HepG2 (cell line): ENCODE measurements at places on chromosomes 2 and 18. TPM values are rescaled to one million over a fixed set of nuclear protein-coding genes. Genes with fewer than 3 reads are reported as not detected.

Gene HOXD11
- not detected in 2 replicates for total RNA-seq

Gene CD8A
- total RNA-seq, result not detected in 2 replicates

Gene FECH
- total RNA-seq, result 21.9 and 29.1 TPM in 2 replicates

Gene LCT
- not detected in 2 replicates for total RNA-seq

Gene C1QL2
- total RNA-seq, result not detected in 2 replicates

Gene SLC39A6
- total RNA-seq, result 30.6 and 41.7 TPM in 2 replicates

Gene SLC23A3
- total RNA-seq, result 0.38 TPM in 1 of 2 replicates, not detected in the other

DNA sequence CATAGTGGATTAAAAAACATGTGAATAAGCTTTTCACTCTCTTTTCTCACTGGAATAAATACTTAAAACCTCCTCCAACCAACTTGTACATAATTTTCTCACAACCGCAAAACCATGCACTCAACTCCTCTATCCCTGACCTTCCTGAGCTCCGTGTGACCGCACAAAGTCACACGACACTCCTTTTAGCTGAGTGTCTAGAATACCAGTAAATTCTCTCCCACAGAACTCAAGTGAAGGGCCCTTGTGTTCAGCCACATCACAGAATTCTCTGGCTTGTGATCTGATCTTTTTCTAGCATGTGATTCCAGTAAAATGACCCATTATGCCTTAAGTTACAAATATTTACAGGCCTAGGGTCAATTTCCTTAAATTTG is 91.2 kb upstream of the ARL4C start:
- no peak overlapping the region for H3K27ac ChIP-seq
- DNase-seq, result no peak
- H3K36me3 ChIP-seq, result no peaks in the 10 kb centered on the region
- H3K27me3 ChIP-seq, result peaks cover 4% of the 10 kb centered on the region; the same call in 1 of the 2 replicates

GRCh38 chr2:169716238-169716886 is 17.3 kb upstream of the KLHL23 start:
- H3K27me3 ChIP-seq, result no peaks in the 10 kb centered on the region
- peak overlapping the region; percentile 50 for H3K4me3 ChIP-seq
- no peaks in the 10 kb centered on the region for H3K36me3 ChIP-seq
- no peak for DNase-seq

DNA sequence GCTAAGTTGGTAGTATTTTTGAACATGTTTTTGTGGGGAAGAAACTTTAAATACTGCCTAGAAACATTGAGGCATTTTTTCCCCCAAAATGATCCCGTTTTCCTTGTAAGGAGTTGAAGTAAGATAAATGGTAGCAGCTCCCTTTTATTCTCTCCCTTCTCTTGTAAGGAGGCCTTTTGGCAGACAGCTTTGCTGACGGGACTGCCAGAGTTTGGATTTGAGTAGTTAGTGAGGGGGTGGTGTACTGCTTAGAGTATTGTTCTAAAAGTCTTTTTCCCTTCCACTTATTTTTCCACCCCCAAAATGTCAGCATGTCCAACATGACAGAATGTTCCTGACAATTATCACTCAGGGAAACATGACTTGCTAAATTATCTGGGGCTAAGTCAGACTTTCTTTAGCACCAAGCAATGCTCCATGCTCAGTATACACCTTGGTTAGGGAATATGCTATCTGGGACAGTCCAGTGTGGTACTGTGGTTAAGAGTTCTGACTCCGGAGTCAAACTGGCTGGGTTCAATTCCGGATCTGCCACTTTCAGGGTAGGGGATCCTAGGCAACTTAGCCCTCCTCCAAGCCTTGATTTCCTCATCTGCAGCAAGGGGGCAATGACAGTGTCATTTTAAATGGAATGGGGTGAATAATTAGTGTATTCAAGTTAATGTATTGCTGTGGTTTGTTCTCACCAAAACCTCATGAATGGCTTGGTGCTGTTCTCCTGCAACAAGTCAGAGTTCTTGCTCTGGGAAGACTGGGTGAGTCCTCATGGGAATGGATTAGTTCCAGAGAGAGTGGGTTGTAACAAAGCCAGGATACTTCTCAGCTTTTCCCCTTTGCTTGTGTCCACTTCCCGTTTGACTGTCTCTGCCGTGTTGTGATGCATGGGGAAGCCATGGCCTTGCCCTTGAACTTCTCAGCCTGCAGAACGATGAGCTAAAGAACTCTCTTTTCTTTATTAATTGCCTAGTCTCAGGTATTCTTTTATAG is 116.2 kb downstream of the TANC1 start:
- no peaks in the 10 kb centered on the region for H3K4me1 ChIP-seq
- H3K27me3 ChIP-seq, result no peaks in the 10 kb centered on the region
- no peak overlapping the region for H3K4me3 ChIP-seq
- no peak for DNase-seq

- no peak overlapping the region for H3K27ac ChIP-seq
- DNase-seq, result no peak
- H3K27me3 ChIP-seq, result no peaks in the 10 kb centered on the region
- H3K4me1 ChIP-seq, result no peaks in the 10 kb centered on the region
Measured at GRCh38 chr2:156562124-156562523, 125.9 kb downstream of the GPD2 start.

GRCh38 chr2:200618590-200619021 is 32.8 kb downstream of the AOX1 start:
- peaks cover 22% of the 10 kb centered on the region for H3K4me1 ChIP-seq
- H3K27ac ChIP-seq, result no peak overlapping the region
- H3K27me3 ChIP-seq, result no peaks in the 10 kb centered on the region

GRCh38 chr2:16138811-16139662 is 198.7 kb downstream of the MYCN start:
- no peaks in the 10 kb centered on the region for H3K4me1 ChIP-seq
- no peaks in the 10 kb centered on the region for H3K36me3 ChIP-seq
- H3K27ac ChIP-seq, result no peak overlapping the region
- DNase-seq, result no peak
- H3K27me3 ChIP-seq, result no peaks in the 10 kb centered on the region

GRCh38 chr2:162184821-162185450 is 32.9 kb upstream of the GCG start:
- H3K27ac ChIP-seq, result no peak overlapping the region
- no peak for DNase-seq
- H3K4me1 ChIP-seq, result no peaks in the 10 kb centered on the region
- H3K27me3 ChIP-seq, result no peaks in the 10 kb centered on the region

- H3K27me3 ChIP-seq, result no peaks in the 10 kb centered on the region
- no peak for DNase-seq
Measured at GRCh38 chr2:42281416-42282081, 79.5 kb downstream of the COX7A2L start.

GRCh38 chr2:227890495-227891079 is 19.2 kb downstream of the DAW1 start:
- H3K4me3 ChIP-seq, result no peak overlapping the region
- H3K4me1 ChIP-seq, result 0 out of 2 replicates have a peak, but pooled peaks cover 6% of the 10 kb centered on the region
- no peaks in the 10 kb centered on the region for H3K27me3 ChIP-seq
- no peak overlapping the region for H3K27ac ChIP-seq
- peak; percentile 53 for DNase-seq

GRCh38 chr2:239879423-239880084 is 145.6 kb downstream of the NDUFA10 start:
- DNase-seq, result no peak
- peaks cover 11% of the 10 kb centered on the region for H3K4me1 ChIP-seq
- peaks cover 9% of the 10 kb centered on the region for H3K27me3 ChIP-seq

DNA sequence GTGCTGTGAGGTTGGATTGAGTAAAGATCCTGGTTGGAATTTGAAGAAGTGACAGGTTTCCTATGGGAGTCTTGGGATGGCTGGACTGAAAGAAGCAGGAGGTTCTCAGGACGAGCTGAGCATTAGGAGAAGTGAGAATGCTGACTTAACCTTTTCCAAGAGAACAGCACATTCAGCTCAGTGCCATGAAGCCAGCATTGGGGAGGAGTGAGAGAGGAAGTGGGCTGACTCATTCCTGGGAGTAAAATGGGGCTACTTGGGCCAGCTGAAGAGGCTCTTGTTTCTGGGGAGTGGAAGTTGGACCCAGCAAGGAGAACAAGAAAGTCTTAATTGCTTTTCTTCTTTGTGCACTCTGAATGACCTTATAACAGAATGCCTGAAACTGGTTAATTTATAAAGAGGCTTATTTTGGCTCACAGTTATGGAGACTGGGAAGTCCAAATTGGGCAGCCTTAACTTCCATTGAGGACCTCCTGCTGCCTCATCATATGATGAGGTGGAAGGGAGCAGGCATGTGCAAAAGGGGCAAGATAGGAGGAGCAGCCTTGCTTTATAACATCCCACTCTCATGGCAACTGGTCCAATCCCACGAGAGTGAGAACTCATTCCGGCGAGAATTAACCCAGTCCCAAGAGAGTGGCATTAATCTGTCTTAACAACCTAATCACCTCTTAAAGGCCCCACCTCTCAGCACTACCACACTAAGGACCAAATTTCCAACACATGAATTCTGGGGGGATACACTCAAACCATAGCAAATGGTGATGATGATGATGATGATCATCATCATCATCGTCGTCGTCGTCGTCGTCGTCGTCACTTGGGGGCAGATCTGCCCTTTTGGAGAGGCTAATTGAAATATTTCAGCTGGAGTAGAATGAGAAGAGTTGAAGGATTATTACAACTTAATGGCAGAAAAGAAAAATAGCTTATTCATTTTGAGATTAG is 26.1 kb downstream of the DGUOK start:
- peaks cover 47% of the 10 kb centered on the region for H3K36me3 ChIP-seq
- no peaks in the 10 kb centered on the region for H3K4me1 ChIP-seq

- no peaks in the 10 kb centered on the region for H3K27me3 ChIP-seq
Measured at GRCh38 chr2:76491503-76491902, 780.8 kb upstream of the GCFC2 start.

- no peak overlapping the region for H3K4me3 ChIP-seq
- H3K36me3 ChIP-seq, result no peaks in the 10 kb centered on the region
- DNase-seq, result no peak
- peaks cover 27% of the 10 kb centered on the region for H3K4me1 ChIP-seq
Measured at GRCh38 chr2:109531221-109531620, 82.5 kb downstream of the SEPTIN10 start.

GRCh38 chr2:64625299-64626145 is 28.2 kb downstream of the SERTAD2 start:
- no peak overlapping the region for H3K27ac ChIP-seq
- no peaks in the 10 kb centered on the region for H3K36me3 ChIP-seq
- H3K27me3 ChIP-seq, result peaks cover 1% of the 10 kb centered on the region; the same call in 1 of the 2 replicates
- H3K4me1 ChIP-seq, result peaks cover 28% of the 10 kb centered on the region
- no peak overlapping the region for H3K4me3 ChIP-seq
- DNase-seq, result no peak

DNA sequence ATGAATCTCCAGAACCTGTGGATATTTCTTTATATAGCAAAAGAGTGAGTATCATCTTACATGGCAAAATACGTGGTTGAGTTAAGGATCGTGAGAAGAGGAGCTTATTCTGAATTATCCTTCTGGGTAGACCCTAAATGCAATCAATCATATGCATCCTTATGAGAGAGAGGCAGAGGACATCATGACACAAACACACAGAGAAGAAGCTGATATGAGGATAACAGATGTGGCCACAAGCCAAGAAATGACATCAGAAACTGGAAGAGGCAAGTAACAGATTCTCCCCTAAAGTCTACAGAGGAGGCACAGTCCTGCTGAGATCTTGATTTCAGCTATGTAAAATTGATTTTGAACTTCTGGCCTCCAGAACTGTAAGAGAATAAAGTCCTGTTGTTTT is 730.2 kb upstream of the ZNF804A start:
- H3K36me3 ChIP-seq, result no peaks in the 10 kb centered on the region
- no peaks in the 10 kb centered on the region; the same call in 1 of the 2 replicates for H3K27me3 ChIP-seq
- H3K4me3 ChIP-seq, result no peak overlapping the region
- DNase-seq, result no peak

- H3K4me1 ChIP-seq, result no peaks in the 10 kb centered on the region
- H3K27ac ChIP-seq, result no peak overlapping the region
- no peak for DNase-seq
- no peaks in the 10 kb centered on the region for H3K36me3 ChIP-seq
- H3K4me3 ChIP-seq, result no peak overlapping the region
- H3K27me3 ChIP-seq, result no peaks in the 10 kb centered on the region
Measured at GRCh38 chr2:154688373-154688772, 10.1 kb upstream of the KCNJ3 start.

GRCh38 chr18:75638223-75638775 is 210.8 kb upstream of the SMIM21 start:
- no peak overlapping the region for H3K4me3 ChIP-seq
- no peak overlapping the region for H3K27ac ChIP-seq
- H3K27me3 ChIP-seq, result no peaks in the 10 kb centered on the region
- no peaks in the 10 kb centered on the region for H3K4me1 ChIP-seq

GRCh38 chr2:233075966-233076339 is 15.8 kb downstream of the INPP5D start:
- no peak overlapping the region for H3K27ac ChIP-seq
- peaks cover 3% of the 10 kb centered on the region; the same call in 1 of the 2 replicates for H3K36me3 ChIP-seq
- no peak for DNase-seq
- H3K27me3 ChIP-seq, result no peaks in the 10 kb centered on the region
- peaks cover 16% of the 10 kb centered on the region for H3K4me1 ChIP-seq

DNA sequence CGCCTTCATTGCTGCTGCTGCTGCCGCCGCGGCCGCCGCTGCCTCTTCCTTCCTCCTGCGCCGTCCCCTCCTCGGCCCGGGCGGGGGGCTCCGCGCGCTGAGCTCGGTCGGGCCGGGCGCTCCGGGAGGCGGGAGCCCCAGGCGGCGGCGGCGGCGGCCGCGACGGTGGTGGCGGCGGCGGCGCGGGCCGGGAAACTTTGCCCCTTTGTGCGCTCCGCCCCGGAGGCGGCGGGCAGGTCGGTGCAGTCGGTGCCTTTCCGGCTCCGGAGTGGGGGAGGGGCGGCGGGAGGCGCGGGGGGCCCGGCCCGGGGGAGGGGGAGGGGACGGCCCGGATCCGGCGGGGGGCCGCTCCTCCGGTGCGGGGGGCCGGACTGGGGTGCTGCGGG is 205 bp downstream of the TET3 start:
- peak overlapping the region; percentile 58; the same call in 1 of the 2 replicates for H3K4me3 ChIP-seq
- peak overlapping the region; percentile 80 for H3K27ac ChIP-seq
- H3K27me3 ChIP-seq, result no peaks in the 10 kb centered on the region
- peaks cover 85% of the 10 kb centered on the region for H3K4me1 ChIP-seq
- peaks cover 14% of the 10 kb centered on the region; the same call in 2 of the 3 replicates for H3K36me3 ChIP-seq
- DNase-seq, result peak; percentile 26

- no peaks in the 10 kb centered on the region for H3K27me3 ChIP-seq
- no peak for DNase-seq
- H3K36me3 ChIP-seq, result no peaks in the 10 kb centered on the region
- H3K4me3 ChIP-seq, result no peak overlapping the region
- H3K4me1 ChIP-seq, result no peaks in the 10 kb centered on the region
Measured at GRCh38 chr18:45071956-45072355, 391.3 kb downstream of the SETBP1 start.

- no peaks in the 10 kb centered on the region for H3K4me1 ChIP-seq
- DNase-seq, result no peak
- peaks cover 1% of the 10 kb centered on the region; the same call in 1 of the 2 replicates for H3K27me3 ChIP-seq
- no peaks in the 10 kb centered on the region for H3K36me3 ChIP-seq
- H3K27ac ChIP-seq, result no peak overlapping the region
Measured at GRCh38 chr18:2629003-2629402, 26.5 kb upstream of the SMCHD1 start.
